Karpas-422 (cell line): ENCODE measurements at places on chromosomes 7 and 10. TPM values are rescaled to one million over a fixed set of nuclear protein-coding genes. Genes with fewer than 3 reads are reported as not detected.
A peak's percentile ranks its signal among the peaks of the same experiment; 100 is the strongest.

DNA sequence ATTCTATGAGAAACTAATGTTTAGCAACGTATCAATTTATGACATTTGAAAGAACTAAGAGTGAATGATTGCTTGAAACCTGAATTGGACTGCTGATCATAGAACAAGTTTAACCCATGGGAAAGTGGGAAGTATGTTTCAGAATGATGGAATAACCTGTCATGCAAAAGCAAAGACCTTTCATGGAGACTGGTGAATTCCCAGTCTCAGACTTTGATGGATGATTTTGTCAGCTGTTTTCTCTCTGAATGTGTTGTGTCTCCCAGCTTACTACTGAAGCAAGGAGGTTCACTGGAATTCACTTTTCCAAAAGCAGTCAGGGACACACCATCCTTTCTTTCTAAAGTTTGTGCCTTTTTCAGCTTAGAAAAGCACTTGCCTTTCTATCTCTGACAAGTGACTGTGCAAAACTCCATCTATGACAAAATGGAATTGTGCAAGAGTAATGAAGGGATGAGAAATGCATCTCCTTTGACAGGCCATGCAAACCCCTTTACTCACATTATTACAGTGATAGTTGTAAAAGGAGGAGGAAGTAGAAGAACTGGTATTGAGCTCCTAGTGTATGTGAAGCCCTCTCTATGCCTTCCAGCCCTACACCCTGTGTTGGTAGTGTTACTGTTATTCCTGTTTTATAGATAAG lies 176.1 kb downstream of the PRKG1 start:
- DNase-seq, result no peak

DNA sequence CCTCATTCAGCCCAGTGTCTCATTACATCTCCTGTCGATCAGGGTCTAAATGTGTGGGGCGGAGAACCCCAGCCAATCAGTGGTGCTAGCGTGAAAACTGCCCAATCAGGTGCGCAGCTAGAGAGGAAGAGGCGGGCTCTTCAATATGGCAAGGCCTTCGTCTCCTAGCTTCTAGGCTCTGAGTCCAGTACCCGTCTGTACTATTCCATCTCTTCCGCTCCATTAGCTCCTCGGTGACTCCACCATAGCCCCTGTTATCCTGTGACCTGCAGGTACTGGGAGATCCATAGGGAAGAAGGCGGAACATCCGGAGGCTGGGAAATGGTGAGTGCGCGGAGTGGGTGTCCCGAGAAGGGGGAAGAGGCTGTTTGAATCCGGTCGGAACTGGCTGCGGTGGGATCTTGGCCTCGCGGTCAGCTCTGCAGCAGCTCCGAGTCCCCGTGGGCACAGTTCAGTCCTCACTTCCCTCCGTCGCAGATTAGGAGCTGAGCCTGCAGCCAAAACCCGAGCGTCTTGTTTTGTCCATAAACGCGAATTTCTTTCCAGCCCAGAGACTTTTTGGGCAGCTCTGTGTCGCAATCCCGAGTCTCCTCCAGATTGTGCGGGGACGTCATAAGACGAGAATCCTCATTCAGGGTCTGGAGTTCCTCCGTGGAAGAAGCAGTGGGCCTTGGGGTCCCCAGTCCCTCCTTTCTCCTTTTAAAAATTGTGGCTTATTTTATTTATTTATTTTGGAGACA lies at the start of gene ZNF727:
TSS of gene ZNF727 (plus strand) at position 134 of the 740 bp plus-strand sequence. CDS start at position 322, 188 bp downstream.
- no peak for DNase-seq

GRCh38 chr7:113698556-113699220 lies 220.1 kb downstream of the PPP1R3A start:
- DNase-seq, result peak; percentile 70

GRCh38 chr10:100568912-100569311 lies 33.2 kb downstream of the HIF1AN start:
- no peak for DNase-seq

DNA sequence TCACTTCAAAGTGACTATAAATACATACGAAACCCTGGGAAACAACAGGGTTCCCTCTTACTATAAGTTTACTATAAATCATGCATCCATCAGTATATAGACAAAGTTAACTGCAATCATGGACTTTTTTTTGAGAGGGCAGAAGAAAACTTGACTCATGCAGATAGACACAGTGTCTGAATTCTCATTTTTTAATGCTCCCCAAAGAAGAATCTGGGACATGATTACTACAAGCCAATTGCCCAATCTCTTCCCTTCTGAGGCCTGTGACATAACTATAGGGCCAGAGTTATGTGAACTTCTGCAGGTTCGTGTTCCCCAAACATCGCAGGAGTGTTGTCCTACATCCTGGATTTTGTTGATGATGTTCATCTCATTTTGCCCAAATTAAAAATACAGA lies 376.5 kb downstream of the KCNMA1 start:
- DNase-seq, result no peak

DNA sequence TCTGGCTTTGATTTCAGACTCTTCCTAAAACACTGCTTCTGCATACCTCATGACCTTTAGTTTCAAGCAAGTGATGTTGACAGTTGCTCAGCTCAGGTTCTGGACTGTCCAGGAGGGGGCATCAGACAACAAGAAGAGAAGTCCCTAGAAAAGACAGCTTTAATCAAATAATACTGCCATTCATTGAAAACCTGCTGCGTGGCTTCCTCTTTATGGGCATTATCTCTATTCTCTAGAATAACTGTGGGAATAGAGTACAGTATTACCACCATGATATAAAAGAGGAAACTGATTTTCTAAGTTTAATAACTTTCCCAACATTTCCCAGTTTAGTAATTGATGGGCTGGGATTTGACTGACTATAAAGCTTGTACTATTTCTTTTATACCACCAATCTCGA lies 170.4 kb downstream of the SNX13 start:
- DNase-seq, result peak; percentile 90

GRCh38 chr7:105389088-105389650 lies 448 bp upstream of the SRPK2 start:
- no peak for DNase-seq

Gene NOLC1
- total RNA-seq, result 22.6 and 37.6 TPM in 2 replicates

- no peak for DNase-seq
Measured at GRCh38 chr10:31419394-31420063, 100.5 kb downstream of the ZEB1 start.

Gene LMOD2
- total RNA-seq, result not detected in 2 replicates

- DNase-seq, result no peak
Measured at GRCh38 chr10:11831520-11831951, 8.4 kb downstream of the PROSER2 start.

- no peak for DNase-seq
Measured at GRCh38 chr10:75265856-75266255, 30.1 kb upstream of the COMTD1 start.

GRCh38 chr10:97714401-97715258 lies 1.1 kb downstream of the MARVELD1 start:
- DNase-seq, result no peak
